Brain microvascular endothelial cell (primary cell): ENCODE measurements at places on chromosomes 16 and 17.

DNA sequence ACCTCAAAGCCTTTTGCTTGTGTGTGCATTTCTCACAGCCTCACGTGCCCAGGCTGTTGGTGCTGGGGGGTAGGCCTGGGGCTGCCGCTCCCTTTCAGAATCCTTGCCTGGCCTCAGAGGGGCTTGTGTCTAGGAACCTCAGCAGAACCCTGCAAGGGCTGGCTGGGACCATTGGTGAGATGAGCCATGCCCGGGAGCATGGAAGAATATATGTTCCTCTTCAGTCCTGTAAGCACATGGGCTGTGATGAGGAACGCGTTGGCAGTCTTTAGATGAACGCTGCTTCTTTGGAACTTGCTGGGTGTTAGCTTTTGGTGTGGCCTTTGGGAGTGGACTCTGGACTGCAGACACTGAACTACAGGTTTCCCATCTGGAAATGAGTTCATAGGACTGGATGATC, 32.0 kb upstream of the SLC5A10 start:
- DNase-seq = no peak

DNA sequence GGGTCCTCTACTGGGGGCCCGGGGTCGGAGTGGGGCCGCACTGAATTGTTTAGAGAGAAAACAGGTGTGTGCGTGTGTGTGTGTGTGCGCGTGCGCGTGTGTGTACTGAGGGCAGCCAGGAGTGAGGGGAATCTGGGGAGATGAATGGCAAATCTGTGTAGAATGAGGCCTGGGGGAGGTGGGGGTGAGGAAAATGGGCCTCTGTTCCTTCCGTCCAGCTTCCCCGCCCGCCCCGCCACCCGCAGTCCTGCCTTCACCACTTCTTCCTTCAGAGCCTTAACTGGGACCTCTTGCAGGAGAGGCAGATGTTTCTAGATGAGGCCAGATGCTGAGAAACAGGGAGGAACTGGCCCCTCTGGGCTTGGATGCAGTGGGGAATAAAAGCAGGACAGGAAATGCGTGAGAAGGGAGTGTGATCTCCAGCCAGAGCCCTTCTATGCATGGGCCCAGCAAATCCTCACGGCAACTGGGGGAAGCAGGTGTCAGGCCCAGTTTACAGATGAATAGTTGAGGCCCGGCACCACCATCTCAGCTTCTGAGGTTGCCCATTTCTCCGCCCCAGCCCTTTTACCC, 29.7 kb upstream of the NGFR start:
- DNase-seq = no peak

DNA sequence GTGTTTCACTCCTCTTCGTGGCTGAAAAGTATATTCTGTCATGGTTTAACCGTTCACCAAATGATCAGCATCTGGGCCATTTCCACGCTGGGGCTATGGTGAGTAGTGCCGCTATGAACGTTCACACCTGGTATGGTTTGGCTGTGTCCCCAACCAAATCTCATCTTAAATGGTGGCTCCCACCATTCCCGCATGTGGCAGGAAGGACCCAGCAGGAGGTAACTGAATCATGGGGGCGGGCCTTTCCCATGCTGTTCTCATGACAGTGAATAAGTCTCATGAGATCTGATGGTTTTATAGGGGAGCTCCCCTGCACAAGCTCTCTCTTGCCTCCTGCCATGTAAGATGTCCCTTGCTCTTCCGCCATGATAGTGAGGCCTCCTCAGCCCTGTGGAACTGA, 45.7 kb upstream of the ZNF469 start:
- DNase-seq = peak; percentile 51

GRCh38 chr16:2671741-2672140, 10.6 kb upstream of the KCTD5 start:
- DNase-seq = no peak

DNA sequence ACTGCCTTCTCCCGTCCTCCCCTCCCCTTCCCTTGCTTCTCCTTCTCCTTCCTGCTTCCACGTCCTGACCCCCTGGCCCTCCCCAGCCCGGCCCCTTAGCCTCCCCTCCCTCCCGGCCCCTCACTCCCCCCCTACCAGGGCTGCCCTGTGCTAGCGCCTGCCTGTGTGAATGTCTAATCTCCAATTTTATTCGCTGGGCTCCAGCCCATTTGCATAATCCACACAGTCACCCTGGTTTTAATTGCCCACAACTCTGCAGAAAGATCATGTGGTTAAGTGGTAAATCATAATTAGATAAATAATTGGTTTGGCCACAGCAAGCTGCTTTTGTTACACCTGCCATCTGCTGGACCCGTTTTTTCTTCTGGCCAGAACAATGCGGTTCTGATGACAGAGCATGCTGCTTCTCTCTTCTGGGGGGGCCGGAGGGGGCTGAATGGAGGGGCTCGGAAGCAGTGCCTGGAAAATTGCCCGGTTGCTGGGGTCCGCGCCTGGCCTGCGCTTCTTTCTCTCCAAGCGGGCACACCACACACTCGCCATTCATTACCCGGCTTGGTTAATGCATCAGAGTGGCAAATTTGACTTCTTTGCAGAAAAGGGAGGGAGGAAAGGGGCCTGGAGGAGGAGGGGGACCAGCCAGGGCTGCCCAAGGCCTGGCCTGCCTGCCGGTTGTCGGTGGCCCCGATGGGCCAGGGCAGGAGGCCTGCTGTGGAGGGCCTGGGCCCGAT, 19.5 kb upstream of the GSE1 start:
- DNase-seq = no peak

- DNase-seq = no peak
Measured at GRCh38 chr16:88078111-88078775, 127.0 kb downstream of the BANP start.

DNA sequence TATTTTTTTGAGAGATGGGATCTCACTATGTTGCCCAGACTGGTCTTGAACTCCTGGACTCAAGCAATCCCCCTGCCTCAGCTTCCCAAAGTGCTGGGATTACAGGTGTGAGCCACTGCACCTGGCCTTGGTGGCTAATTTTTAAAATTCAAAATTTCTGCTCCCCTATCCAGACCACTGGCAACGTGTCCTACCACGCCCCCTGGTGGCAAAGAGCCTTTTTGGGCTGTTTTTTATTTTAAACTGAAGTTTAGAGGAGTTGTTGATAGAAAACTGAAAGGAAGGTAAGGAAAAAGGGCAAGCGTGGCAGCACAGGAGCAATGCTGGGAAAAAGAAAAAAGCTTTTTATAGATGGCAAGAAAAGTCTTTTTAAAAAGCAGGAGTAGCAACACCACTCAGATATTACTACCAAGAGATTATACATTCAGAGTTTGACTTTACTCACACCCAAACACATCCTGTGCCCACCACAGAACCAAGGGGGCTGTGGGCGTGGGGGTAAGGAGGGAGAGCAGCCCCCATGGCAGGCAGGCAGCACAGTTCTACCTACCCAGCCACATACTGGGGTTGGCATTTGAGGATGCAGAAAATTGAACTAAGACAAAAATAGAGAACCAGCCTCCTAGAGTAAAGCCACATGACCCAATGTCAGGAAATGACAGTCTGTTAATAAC, 4.2 kb upstream of the MXRA7 start:
- no peak for DNase-seq

DNA sequence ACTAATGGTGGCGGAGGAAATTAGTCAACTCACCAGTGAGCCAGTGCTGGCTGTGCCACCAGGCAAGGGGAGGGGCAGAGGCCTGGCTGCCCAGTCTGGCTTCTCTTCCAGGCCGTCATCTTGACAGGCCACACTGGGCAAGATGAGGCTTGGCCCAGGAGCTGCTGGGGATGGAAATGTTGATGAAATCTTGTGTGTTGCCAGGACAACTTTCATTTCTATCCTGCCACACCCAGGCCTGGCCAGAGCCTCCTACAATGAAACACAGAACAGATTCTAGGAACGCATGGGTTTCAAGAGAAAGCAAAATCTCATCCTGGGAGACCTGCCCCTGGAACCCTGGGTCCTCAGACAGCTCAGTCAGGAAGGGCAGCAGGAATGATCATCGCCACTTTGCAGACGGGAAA, 9.3 kb downstream of the HEXIM2 start:
- peak; percentile 51 for DNase-seq

DNA sequence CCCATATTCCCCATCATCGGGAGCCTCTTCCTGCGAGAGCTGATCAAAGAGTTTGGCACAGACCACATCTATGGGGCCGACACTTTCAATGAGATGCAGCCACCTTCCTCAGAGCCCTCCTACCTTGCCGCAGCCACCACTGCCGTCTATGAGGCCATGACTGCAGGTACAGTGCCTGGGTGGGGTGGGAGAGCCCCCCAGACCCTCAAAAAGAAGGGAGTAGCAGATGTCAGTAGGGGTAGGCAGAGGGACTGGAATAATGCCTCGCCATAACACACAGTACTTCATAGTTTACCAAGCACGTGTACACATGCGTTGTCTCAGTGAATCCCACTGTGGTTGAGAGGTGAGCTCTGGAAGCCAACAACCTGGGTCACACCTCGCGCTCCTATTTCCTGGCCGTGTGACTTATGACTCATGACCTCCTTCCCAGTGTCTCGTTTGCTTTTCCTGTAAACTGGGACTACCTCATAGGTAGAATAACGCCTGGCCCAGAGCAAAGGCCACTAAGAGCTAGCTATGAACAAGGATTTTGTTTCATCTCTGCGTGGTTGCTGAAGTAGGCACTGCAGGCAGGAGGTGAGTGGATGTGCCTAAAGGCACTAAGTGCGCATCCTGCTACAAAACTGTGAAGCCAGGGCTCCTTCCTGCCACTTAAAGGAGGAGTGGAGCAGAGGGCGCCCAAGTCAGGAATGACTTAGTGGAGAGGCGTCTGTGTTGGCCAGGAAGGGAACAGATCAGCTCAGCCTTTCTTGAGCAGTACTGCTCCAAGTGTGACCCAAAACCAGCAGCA, 5.2 kb downstream of the NAGLU start:
- DNase-seq = no peak

GRCh38 chr17:5466295-5466694, 2.5 kb downstream of the DHX33 start:
- DNase-seq = no peak

DNA sequence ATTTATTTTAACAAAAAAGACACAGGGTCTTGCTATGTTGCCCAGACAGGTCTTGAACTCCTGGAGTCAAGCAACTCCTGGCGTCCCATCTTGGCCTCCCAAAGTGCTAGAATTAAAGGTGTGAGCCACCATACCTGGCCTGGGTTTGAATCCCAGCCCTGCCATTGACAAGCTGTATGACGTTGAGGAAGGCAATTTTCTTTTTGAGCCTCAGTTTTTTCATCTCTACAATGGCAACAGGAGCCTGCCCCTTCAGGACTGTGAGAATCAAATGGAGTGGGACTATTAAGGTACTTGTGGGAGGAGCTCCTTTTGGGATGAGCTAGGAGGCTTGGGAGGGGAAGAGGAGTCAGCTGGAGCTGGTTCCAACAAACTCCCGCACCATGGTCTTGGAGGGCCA, 6.2 kb downstream of the RARA start:
- no peak for DNase-seq

GRCh38 chr16:77723108-77723514, 797 bp downstream of the NUDT7 start:
- no peak for DNase-seq

DNA sequence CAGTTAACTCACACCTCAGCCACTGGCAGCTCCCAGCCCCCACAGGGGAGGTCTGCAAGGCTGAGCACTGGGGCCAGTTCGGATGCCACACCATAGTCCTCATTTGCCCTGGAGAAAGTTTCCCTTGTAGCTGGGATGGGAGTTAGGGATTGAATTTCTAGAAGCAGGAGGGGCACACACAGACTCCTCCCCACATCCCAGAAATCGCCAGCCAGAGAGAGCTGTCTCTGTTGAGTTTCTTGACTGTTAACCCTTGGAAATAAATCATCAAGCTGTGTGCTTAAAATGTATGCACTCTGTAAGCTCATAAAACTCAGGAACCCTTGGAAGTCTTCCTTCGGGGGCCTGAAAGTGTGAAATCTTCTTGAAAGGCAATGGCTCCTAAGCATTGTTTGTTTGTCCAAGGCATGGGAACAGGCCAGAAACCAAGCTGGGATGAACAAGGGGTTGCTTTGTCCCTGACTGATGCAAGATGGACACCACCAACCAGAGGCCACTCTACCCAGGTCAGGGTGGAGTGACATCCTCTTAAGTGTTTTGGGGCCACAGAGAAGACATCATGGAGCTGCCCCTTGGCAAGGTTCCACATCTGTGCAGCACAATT, 394 bp upstream of the PRM3 start:
- DNase-seq = no peak

GRCh38 chr17:2947588-2947950, 115.8 kb downstream of the OR1D5 start:
- DNase-seq = no peak
